ENCODE measurements at places on chromosomes 1 and 21. TPM values are rescaled to one million over a fixed set of nuclear protein-coding genes. Genes with fewer than 3 reads are reported as not detected.

TNFRSF8 gene
- total RNA-seq: not detected

LCE1F gene
- total RNA-seq: not detected

RSRP1 gene
- 21.2 TPM for total RNA-seq

PADI6 gene
- total RNA-seq: not detected

C8A gene
- total RNA-seq: not detected

TRPM2 gene
- total RNA-seq: not detected

SERPINC1 gene
- total RNA-seq: not detected

SPRR4 gene
- not detected for total RNA-seq

SPRR2A gene
- total RNA-seq: 0.39 TPM

FBXO28 gene
- total RNA-seq: 18.4 TPM

ADAM30 gene
- not detected for total RNA-seq

ADGRB2 gene
- 0.39 TPM for total RNA-seq

TARS2 gene
- total RNA-seq: 23.6 TPM

PAQR7 gene
- 19.8 TPM for total RNA-seq

OR6N1 gene
- not detected for total RNA-seq

COL16A1 gene
- 140 TPM for total RNA-seq

ERG gene
- 0.04 TPM for total RNA-seq

KMO gene
- under 0.01 TPM for total RNA-seq

CD247 gene
- not detected for total RNA-seq

SPRR1A gene
- not detected for total RNA-seq

CA14 gene
- 0.08 TPM for total RNA-seq

DNMT3L gene
- total RNA-seq: not detected

CELA3B gene
- not detected for total RNA-seq

NUP210L gene
- not detected for total RNA-seq

ZNF695 gene
- total RNA-seq: 2.3 TPM

PEAR1 gene
- total RNA-seq: 6.7 TPM

TYW3 gene
- 13.4 TPM for total RNA-seq

MMEL1 gene
- total RNA-seq: not detected

NR1I3 gene
- not detected for total RNA-seq

B3GALNT2 gene
- 33.7 TPM for total RNA-seq

C1orf232 gene
- not detected for total RNA-seq

SPOCD1 gene
- total RNA-seq: 6.2 TPM

ODF2L gene
- 16.0 TPM for total RNA-seq

OR2T29 gene
- not detected for total RNA-seq

TESK2 gene
- 5.1 TPM for total RNA-seq

ELF3 gene
- total RNA-seq: not detected

PLEKHG5 gene
- total RNA-seq: 28.8 TPM

CATSPERE gene
- not detected for total RNA-seq

TRAF3IP3 gene
- total RNA-seq: 0.11 TPM

SEC16B gene
- 0.72 TPM for total RNA-seq

NPHS2 gene
- not detected for total RNA-seq

USP1 gene
- 15.9 TPM for total RNA-seq

TNFRSF4 gene
- not detected for total RNA-seq

SAMD13 gene
- 0.87 TPM for total RNA-seq

RCSD1 gene
- 0.27 TPM for total RNA-seq

CHI3L2 gene
- not detected for total RNA-seq

C1orf56 gene
- 1.7 TPM for total RNA-seq

CAPN8 gene
- total RNA-seq: not detected

TMEM82 gene
- not detected for total RNA-seq

OR2T11 gene
- not detected for total RNA-seq

CCDC27 gene
- total RNA-seq: not detected

TNFRSF1B gene
- total RNA-seq: not detected

PSMA5 gene
- 50.7 TPM for total RNA-seq

GBP4 gene
- 0.04 TPM for total RNA-seq

RGS8 gene
- total RNA-seq: not detected

SLFNL1 gene
- total RNA-seq: not detected

LRRC8D gene
- total RNA-seq: 44.0 TPM

TMEM125 gene
- 3.0 TPM for total RNA-seq
